ENCODE measurements at places on chromosomes 13 and 19.

- DNase-seq, result peak; percentile 79
These were observed 7.1 kb upstream of the PDE4C start for GRCh38 chr19:18233224-18233825.

- DNase-seq, result no peak
These were observed 24.6 kb upstream of the ZNF431 start for GRCh38 chr19:21117041-21117907.

GRCh38 chr13:29991343-29991742 lies 140.9 kb upstream of the UBL3 start:
- DNase-seq, result peak; percentile 90

DNA sequence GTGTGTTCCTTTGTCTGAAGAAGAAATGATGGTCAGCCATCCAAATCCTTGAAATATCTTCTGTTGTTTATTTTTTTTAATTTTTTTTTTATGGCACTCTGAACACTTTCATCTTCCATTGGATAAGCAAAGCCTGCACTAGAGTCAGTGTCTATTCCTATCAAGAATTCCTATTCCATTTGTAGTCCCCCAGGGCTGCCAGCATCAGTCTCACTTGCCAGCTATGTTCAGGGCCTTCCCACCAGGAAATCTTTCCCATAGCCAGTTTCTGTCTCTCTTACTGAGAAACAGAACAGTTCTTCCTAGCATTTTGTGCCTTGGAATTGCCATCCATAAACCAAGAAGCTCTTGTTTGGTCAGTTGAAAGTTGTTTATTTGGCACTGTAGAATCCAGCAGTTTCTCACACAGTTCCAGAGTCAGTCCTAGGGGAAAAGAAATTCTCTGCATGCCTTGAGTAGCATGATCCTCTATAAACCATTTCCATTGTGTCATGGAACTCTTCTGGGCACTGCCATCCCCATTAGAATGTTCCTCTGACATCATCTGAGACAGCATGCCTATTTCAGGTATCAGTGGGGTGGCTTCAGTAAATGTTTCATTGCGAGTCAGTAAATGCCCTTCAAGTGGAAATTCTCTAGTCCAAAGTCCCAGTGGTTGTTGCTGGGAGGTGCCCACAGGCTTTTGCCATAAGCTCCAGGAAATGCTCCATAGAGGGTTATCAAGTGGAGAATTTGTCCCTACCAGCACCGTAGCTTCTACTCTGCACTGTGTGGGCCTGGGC lies 18.7 kb upstream of the SPRYD7 start:
- DNase-seq, result no peak

DNA sequence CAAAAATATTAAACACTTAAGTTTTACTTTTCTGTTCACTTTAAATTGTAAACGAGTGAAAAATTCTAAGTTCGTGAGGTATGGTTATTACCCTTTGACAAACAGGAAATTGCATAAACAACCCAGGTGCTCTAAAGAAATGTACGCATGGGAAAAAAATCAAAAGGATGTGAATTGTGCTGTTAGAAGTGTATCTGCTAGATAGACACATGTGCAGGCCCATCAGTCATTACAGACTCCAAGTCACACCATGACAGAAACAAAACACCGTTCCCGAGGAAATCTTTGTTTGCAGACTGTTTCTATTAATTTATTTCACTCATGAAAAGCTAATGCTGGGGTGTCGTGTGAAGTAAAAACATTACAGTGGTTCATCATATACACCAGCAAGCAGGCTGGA lies 17.0 kb upstream of the DOCK9 start:
- no peak for DNase-seq

DNA sequence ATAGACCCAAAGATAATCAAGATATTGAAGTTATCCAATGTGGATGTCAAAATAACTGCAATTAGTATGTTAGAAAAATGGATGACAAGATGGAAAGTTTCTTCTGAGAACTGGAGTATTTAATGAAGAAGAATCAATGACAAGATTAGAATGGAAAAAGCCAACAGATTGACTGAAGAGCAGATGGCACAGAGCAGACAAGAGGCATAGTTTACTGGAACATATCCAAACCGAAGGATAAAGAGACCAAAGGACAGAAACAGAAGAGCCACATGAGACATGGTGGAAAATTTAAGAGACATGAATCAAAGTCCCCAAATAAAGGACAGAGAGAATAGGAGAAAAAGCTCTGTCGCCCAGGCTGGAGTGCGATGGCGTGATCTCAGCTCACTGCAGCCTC lies 89.6 kb upstream of the RXFP2 start:
- no peak for DNase-seq

DNA sequence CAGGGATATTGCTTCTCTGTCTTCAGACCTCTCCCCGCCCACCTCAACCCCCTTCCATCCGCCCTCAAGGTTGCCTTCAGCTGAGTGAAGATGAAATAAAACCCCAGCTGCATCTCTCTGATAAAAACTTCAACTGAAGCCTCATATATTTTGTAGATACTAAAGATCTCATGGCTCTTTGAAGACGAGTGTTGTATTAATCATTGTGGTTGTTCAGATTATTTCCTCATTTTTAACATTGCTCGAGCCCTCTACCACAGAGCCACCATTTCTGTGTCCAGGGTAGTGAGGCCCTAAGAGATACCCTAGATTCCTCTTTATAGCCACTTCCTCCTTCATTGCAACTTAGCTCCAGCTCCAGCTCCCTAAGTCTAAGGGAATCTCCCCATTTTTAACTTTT lies 312.8 kb upstream of the ZNF507 start:
- no peak for DNase-seq

DNA sequence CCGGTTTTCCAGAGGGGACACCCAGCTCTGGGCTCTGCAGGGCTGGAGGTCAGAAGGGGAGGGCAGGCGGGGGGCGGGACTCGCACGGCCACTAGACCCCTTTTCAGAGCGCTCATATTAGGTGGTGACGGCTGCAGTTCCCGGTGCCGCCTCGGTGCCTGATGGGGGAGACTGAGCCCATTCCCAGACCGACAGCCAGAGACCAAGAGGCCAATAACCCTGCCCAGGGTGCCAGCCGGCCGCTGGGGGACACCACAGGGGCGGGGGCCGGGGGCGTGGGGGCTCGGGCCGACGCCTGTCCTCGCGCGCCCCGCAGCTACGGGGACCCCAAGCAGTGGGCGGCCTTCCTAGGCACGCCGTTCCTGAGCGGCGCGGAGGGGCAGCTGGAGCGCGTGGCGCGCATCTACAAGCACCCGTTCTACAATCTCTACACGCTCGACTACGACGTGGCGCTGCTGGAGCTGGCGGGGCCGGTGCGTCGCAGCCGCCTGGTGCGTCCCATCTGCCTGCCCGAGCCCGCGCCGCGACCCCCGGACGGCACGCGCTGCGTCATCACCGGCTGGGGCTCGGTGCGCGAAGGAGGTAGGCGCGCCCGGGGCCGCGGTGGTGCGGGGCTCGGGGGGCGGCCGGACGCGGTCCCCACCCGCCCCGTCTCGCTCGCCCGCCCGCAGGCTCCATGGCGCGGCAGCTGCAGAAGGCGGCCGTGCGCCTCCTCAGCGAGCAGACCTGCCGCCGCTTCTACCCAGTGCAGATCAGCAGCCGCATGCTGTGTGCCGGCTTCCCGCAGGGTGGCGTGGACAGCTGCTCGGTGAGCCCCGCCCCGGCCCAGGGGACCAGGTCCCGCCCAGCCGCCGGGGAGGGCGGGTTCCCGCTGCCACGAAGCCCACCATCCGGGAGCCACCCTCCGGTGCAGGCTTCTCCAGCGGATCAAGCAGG lies 2.4 kb downstream of the TIMM13 start:
- peak; percentile 94 for DNase-seq

DNA sequence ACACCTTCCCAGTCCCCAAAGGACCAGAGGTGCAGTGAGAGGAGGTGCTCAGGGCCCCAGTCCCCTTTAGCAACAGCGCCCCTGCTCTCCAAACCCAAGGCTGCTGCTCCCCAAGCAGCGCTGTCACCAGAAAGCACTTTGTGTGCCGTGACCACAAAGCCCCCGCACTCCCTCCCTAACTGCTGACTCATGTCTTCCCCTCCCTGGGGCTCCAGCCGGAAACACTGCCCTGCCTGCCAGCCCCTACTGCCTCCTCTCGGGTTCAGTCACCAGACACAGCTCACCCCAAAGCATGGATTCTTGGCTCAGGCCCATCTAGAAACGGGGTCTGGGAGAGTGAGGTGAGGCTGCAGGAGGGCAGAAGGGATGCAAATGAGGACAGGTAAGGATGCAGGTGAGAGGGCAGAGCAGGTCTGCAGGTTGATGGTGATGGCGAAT lies 4.9 kb upstream of the TNFSF14 start:
- DNase-seq, result peak; percentile 76

DNA sequence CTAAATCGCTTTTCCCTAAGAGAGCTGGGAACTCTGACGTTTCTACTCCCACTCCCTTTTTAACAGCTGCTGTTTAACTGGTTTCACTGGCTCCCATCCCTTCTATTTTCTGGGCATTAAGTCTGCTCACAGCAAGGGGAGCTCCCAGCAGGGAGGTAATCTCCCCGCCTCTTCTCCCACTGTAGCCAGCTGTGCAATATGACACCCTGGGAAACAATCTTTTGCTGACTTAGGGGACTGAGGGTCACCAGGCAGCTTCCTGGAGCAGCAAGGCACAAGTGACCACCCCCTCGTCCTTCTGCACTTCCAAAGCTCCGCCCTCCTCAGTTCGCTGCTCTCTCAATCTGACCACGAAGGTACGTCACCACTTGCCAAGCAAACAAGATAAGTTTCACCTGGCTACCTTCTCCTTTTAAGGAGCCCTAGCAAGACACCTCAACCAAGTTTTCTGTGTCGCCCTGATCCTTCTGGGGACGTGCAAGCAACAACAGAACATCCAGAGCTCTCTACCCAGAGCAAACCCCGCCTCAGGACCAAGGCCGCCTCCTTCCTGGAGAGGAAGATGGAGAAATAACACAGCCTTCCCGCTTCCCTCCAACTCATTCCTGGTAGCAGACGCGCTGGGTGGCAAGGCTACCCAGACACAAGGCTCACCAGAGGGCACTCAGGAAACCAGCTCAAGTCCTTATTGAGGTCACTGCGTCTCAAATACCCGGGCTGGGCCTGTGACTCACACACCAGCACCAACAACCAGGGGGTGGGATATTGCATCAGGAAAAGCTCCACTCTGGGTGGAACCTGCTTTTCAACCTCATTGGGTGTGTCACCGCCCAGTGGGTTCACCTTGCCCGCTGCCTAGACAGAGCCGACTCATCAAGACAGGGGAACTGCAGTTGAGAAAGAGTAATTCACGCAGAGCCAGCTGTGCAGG lies 92.4 kb downstream of the STK24 start:
- peak; percentile 89 for DNase-seq

GRCh38 chr13:39108783-39109182 lies 70.5 kb downstream of the NHLRC3 start:
- DNase-seq, result no peak

DNA sequence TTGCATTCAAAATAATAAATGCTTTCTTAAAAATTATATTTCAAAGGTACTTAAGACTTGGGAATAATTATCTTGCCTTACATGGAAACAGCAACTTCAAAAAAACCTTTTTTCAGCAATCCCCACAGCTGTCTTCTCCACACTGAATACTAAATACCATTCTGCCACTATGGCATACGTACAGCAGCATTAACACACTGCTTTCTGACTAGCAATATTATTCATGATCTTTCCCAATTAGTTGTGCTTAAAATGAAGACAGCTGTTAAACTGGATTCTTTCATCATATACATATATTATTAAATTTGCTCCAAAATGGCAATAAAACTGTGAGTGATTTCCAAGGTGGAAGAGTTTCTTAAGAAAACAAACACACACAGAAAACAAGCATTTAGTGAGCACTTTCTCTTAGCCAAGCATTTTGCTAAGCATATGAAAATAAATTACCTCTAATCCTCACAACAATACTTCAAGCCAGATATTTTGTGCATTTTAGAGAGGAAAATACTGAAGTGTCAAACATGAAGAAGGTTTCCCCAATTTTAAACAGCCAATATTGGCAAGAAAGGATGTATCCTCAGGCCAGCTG lies 609.5 kb downstream of the SLITRK1 start:
- no peak for DNase-seq

GRCh38 chr19:40947573-40947972 lies 43.5 kb upstream of the CYP2B6 start:
- DNase-seq, result no peak

- DNase-seq, result no peak
These were observed 25.7 kb upstream of the FREM2 start for GRCh38 chr13:38661010-38661675.

DNA sequence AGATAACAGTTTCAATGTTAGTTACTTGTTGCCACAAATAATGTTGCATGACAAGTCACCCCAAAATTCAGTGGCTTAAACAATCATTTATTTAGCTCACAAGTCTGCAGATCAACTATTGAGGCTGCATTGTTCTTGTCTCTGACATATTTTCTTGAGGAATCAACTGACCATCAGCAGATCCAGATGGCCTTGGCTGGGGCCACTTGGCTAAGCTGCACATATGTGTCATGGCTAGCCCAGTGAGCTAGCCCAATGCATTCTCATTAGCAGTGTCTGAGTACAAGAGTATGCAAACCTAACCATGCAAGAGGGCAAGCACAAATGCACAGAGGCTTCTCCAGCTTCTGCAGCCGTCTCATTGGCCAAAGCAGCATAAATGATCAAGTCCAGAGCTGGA lies 180.4 kb downstream of the DNAJC15 start:
- DNase-seq, result peak; percentile 13

DNA sequence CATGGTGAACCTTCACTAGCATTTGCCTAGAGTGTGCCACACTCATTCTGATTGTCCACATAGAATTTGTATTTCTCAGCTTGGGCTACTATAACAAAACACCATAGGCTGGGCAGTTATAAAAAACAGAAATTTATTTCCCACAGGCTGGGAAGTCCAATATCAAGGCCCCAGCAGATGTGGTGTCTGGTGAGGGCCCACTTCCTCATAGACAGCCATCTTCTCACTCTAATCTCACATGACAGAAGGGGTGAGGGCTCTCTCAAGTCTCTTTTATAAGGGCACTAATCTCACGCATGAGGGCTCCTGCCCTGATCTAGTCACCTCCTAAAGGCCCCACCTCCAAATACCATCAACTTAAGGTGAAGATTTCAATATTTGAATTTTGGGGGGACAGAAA lies 53.6 kb downstream of the LRRC63 start:
- no peak for DNase-seq

DNA sequence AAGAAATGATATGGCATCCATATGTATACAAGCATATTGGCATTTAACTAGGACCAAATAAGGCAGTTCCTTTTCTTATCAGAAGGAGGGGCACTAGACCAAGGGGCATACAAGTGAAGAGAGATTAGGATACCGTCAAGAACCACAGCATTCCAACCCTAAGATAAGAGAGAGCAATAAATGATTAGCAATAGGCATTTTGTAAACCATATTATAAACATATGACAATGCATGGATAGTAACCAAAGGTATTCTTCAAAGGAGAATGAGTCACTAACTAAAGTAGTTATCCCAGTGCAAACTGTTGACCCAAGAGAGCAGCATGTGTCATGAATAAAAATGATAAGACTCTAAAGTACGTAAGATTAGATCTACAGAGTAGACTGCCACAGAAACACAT lies 500.9 kb upstream of the HTR2A start:
- no peak for DNase-seq

GRCh38 chr13:76214001-76214400 lies 577.9 kb downstream of the LMO7 start:
- no peak for DNase-seq
